ENCODE measurements at places on chromosomes 6 and 20.

- DNase-seq, result no peak
These were observed 222.7 kb upstream of the NOX3 start for GRCh38 chr6:155678361-155678760.

DNA sequence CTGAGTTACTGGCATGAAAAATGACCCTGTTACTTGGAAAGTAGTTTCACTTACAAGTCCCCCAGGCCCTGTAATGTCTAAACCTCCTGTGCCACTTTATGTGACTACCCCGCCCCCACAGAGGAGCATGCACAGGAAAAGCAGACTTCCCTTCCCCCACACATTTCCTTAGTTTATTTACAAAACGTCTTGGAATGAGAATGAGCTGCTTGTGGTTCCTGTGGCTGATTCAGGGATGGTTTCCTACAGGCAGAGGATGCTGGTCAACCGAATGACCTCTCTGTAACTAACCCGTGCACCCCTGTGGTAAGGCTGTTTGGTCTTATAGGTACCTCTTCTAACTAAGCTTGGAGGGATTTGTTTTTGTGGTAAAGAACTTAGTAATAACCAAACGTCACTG lies 28.5 kb downstream of the RSPO3 start:
- DNase-seq, result peak; percentile 65

- no peak for DNase-seq
These were observed 29.6 kb upstream of the TUBB2A start for GRCh38 chr6:3186974-3187382.

DNA sequence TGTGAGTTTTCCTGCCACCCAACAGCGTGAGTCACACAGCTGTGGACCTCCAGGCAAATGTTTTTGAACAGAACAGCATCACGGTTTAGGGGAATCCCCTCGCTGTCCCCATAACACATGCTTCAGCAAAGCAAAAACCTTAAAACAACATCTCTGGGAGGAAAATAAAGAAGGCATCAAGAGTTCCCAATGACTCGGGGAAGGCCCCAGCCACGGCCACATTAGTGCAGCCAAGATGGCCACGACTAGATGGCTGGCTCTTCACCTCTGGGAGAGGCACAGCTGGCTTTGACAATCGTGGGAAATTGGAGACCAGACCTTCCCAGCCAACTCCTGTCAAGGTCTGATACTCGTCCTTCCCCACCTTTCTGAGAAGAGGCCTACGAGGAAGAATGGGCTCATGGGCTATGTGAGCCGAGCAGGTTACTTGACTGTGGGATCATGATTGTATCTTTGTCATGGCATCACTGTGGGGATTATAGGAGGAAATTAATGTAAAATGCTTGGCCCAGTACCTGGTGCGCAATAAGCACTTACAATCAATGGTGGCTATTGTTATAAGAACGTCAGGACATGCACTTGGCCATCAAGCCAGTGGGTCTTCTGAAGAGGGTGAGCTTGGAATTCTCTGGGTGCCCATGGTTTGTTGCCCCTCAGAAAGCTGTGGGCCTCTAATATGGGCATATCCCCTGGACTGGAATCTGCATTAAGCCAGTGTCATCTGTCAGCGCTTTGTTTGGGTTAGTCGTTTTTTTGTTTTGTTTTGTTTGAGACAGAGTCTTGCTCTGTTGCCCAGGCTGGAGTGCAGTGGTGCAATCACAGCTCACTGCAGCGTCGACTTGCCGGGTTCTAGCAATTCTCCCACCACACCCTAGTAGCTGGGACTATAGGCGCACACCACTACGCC lies 43.6 kb downstream of the FGD2 start:
- peak; percentile 94 for DNase-seq

DNA sequence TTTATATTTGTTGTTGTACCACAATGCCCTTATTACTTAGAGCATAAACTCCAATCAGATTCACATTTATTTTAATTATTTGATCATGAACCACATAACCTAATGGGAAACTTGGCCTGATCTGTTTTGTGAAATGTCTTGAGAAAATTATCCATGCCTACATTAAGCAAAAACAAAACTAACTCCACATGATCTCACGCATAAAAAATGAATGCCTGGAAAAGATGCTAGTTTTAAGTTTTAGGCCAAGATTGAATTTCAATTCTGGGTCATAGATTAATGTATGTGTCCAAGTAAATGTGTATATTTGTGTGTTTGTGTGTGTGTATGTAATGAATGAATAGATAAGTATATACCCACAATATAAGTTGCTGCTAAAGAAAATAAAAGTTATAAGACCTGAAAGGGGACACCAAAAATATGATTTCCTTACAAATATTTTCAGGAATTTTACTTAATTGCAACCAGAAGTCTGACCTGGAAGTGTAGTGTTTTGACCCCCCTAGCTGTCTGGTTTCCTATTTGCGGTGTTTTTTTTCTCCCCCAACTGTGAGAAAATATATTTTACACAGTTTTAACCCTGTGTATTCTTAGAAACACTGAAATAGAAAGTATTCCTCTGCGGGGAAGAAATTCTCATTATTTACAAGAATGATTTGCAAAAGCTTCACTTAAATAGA lies 97.2 kb downstream of the JAG1 start:
- DNase-seq, result no peak

- peak; percentile 93 for DNase-seq
These were observed 96.0 kb downstream of the CEBPB start for GRCh38 chr20:50286609-50287008.

DNA sequence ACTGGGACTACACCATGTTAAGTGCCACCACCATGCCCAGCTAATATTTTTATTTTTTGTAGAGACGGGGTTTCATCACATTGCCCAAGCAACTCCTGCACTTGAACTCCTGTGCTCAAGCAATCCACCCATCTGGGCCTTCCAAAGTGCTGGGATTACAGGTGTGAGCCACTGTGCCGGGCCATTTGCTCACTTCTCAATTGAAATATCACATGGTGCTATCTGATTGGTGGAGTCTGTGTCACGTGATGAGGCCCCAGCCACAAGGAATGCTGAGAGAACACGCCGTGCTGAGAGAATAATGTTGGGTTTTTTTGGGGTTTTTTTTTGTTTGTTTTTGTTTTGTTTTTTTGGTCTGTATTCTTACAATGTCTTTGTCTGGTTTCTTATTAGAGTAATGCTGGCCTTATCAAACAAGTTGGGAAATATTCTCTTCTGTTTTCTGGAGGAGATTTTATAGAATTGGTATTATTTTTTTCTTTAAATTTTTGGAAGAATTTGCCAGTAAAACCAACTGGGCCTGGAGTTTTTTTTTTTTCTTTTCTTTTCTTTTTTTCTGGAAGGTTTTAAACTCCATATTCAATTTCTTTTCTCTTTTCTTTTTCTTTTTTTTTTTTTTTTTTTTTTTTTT lies 183.2 kb upstream of the KCNG1 start:
- peak; percentile 14 for DNase-seq

DNA sequence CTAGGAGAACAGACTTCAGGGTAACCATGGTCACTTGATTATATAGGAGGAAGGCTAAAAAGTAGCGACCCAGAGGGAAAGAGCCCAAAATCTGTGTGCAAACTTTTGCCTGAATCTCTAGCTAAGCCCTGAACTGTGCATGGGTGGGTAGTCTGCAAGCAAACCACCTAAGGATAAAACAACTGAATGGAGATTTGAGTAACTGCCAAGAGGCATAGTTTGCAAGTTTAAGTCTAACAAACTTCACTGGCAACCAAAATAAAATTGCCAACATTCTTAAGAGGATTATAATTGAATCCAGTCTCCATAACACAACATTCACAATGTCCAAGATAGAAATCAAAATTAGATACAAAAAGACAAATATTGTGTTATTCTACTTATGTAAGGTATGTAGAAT lies 192.0 kb upstream of the PLN start:
- no peak for DNase-seq

GRCh38 chr6:38067263-38067980 lies 247.9 kb downstream of the ZFAND3 start:
- DNase-seq, result no peak

GRCh38 chr6:57262488-57262887 lies 40.4 kb upstream of the RAB23 start:
- DNase-seq, result peak; percentile 53
